ENCODE measurements at places on chromosomes 2 and 18.
A peak's percentile ranks its signal among the peaks of the same experiment; 100 is the strongest.

DNA sequence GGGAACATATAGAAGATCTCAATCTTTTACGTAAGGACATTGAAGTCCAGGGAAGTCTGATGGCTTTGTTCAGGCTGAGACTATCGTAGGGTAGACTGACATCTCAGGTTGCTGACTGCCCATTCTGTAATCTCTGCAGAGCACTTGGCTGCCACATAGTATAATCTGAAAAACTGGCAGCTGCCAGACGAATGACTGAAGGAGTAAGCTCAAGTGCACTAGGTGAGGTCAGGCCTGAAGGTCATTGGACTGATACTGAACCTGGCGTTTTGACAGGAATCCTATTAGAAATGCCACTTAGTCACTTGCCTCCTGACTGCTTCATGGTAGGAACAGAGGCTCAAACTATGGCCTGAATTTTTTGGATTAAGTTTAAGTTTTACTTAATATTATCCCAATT lies 23.5 kb downstream of the GPD2 start:
- no peak for DNase-seq

GRCh38 chr2:127118467-127118866 lies 11.5 kb upstream of the BIN1 start:
- no peak for DNase-seq

- peak; percentile 94 for DNase-seq
These were observed 18.3 kb upstream of the CXCR4 start for GRCh38 chr2:136135921-136136906.

DNA sequence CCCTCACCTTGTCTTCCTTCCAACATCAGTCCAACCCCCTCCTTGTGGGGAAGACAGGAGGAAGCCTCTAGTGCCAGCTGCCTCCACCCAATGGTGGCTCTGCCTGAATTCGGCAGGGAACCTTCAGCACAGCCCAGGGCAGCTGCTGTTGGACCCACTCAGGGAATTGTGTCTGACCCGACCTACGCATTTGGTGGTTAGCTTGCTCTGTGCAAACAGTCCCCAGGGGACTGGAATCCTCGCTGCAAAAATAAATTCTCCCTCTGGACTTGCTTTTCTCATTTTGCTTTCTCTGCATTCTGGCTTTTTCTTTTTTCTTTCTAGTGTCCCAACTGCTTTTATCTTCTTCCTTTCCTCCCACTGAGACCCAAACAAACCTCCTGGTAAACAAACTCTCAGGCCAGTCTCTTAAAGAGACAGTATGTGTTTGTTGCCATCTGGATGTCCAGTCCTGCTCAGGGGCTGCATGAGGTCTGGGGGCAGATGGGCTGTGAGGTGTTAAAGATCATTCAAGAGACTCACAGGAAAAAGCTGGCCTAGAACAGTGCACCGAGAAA lies 137.7 kb upstream of the HAAO start:
- no peak for DNase-seq

DNA sequence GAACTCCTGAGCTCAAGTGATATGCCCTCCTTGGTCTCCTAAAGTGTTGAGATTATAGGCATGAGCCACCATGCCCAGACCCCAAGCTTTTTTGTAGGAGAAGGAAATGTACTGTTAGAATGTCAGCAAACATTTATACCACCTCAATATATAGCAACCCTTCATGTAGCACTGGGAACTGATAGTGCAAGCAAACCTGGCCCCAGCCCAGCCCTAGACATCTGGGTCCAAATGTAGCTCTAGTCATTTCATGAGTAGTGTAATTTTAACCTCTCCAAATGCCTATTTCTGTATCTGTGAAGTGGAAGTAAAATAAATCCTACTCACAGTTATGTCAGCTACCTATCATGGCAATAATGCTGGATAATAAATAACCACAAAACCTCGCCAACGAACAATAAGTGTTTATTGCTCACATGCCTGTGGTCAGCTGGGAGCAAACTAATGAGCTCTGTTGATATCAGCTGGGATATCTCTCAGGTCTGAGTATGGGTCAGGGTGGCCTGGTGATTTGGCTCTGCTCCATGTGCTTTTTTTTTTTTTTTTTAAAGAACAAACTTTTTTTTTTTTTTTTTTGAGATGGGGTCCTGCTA lies 180.4 kb downstream of the CD8B2 start:
- no peak for DNase-seq
